EH (cell line): ENCODE measurements at places on chromosomes 1 and 21.

- no peak for DNase-seq
Observed at GRCh38 chr1:76793594-76793993, 73.7 kb upstream of the ST6GALNAC5 start.

DNA sequence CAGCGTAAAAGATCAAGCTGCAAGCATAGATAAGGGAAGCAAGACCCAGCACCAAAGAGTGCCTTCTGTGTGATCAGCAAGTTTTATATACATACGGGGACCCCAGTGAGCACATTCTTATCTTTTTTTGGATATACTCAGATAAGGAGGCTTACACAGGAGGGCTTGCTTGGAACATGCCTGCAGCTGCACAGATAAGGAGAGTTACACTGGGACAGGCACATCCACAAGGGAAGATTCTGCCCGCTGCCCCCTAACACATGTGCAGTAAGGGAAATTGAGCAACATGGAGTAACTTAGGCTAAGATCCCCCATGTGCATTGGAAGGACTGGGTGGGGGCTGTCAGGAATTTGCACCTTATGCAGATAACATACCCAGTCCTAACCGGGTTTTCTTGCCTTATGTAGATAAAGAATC lies 1334.8 kb downstream of the MRPL39 start:
- DNase-seq = no peak

- DNase-seq = no peak
Observed at GRCh38 chr1:178118524-178118923, 24.6 kb downstream of the RASAL2 start.

DNA sequence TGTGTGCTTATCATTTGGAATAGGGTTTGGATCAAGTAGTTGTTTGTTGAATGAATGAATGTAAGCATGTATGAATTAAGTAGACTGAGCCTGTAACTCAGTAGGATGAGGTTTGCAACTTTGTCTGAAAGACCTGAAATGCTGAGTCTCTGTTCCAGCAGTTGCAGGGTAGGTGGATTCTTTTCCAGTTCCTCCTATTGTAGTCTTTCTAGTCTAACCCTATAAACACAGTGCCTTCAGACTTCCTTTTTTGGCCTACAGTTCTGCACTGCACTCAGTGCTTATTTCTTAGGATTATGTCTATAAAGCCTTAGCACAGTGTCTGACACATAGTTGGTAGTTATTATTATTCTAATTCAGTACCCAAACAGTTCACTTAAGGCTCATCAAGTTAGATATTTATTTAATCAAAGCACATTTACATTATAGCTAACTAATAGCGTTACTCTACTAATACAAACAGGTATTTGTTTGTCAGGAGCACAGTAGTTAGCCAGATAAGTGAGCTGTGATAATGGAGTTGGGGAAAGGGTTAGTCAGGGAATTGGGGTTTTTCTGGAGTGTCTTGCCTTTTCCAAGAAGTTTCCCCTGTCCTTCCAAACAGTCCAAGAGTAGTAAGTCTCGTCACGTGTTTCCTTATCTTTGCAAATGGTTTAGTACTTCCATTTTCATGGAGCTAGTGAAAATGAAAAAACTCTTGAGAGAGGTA lies 45.0 kb downstream of the ABCD3 start:
- no peak for DNase-seq

DNA sequence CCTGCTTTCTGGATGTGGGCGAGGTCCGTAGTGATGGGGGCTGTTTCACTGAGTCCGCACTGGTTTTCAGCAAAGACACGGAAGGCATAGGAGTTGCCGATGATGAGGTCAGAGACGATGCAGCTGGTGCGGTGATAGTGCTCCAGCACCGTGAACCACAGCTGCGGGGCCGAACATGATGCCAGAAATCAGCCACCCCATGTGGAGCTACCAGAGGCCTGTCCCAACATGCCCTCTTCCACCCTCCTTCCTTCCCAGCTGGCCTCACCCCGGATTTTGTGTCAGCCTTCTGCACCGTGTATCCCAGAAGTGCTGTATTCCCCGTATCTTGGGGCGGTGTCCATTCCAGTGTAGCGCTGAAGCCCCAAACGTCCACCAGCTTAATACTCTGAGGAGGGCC lies 10.0 kb downstream of the MYBPHL start:
- no peak for DNase-seq

GRCh38 chr1:9439074-9439761 lies 100.0 kb upstream of the SLC25A33 start:
- DNase-seq = no peak

GRCh38 chr21:46295996-46296752 lies 10.0 kb downstream of the YBEY start:
- DNase-seq = peak; percentile 87

- DNase-seq = peak; percentile 98
Observed at GRCh38 chr1:234970731-234971476, 157.7 kb downstream of the TOMM20 start.

- no peak for DNase-seq
Observed at GRCh38 chr1:40309374-40310128, 7.5 kb downstream of the COL9A2 start.

DNA sequence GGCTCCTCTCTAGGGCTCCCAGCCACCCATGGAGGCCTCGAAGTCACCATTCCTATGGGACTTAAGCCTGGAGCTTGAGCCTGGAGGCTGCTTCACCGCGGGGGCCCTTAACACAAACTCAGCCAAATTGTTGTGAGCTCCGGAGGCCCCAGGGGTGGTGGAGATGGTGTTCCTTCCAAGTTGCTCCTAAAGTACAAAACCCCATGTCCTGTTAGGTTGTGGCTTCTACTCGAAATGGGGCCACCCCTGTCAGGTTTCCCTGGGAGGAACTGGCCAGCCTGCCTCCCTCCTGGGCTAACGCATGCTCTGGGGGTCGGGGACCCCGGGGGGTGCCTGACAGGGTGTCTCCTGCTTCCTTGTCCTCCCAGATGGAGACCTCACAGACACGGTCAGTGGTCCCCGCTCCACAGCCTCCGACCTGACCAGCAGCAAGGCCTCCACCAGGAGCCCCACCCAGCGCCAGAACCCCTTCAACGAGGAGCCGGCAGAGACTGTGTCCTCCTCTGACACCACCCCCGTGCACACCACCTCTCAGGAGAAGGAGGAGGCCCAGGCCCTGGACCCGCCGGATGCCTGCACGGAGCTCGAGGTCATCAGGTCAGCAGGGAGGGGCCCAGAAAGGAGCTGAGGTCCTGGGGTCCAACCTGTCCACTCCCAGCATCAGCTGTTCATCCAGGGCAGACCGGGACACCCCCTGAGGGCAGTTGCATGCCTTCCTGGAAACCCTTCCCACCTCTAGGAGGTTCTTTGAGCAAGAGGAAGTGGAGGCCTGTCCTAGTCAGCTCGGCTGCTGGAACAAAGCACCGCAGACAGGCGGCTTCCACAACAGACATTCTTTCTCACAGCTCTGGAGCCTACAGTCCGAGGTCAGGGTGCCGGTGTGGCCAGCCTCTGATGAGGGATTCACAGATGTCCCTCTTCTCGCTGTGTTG lies 10.8 kb upstream of the SLC25A34 start:
- DNase-seq = no peak

GRCh38 chr1:22908880-22909426 lies 63.7 kb downstream of the LACTBL1 start:
- no peak for DNase-seq

DNA sequence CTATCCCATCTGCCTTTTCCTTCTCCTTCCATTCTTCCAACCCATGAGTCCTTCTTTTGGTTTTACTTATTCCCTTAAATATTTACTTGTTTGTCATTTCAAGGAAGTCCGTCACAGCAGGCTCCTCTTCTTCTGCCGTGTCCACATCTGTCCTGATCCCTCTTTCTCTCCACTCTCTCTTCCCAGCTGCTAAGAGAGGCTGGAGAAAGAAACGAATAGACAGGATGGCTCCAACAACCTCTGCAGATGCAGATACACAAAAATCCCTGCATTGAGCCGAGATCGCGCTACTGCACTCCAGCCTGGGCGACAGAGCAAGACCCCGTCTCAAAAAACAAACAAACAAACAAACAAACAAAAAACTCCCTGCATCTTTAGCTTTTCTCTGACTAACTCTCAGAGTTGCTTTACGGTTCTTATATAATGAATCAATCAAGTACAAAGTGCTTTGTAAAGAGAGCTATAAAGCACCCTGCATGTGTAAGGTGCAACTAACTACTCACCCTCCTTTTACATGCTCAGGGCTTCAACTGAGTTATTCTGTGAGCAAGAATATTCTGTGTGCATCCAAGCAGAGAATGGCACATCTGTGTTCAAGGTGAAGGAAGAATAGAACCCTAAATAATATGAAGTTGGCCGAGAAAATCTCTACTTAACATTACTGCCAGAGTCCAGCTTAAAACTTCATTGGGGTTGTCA lies 3.8 kb upstream of the SAMD13 start:
- DNase-seq = no peak

- peak; percentile 60 for DNase-seq
Observed at GRCh38 chr1:93148001-93148400, 32.2 kb downstream of the TMED5 start.

- DNase-seq = no peak
Observed at GRCh38 chr1:13737398-13737797, 37.4 kb downstream of the PRDM2 start.

DNA sequence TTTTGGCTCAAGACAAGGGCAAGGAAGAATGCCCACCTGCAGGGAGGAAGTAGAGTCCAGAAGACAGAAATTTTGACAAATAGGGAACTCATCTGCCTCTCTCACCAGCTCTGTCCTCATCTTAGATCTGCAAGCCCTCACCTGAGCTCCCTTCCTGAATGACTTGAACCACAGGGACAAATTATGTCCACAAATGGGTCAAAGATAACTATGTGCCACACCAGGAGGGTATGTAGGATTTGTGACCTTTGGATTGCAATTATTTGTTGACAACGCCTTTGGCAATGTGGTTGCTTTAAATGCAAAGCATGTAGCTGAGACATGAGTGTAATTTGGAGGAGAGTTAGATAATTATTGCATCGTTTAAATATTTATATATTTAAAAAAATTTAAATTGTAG lies 79.5 kb downstream of the GRIK1 start:
- DNase-seq = no peak

DNA sequence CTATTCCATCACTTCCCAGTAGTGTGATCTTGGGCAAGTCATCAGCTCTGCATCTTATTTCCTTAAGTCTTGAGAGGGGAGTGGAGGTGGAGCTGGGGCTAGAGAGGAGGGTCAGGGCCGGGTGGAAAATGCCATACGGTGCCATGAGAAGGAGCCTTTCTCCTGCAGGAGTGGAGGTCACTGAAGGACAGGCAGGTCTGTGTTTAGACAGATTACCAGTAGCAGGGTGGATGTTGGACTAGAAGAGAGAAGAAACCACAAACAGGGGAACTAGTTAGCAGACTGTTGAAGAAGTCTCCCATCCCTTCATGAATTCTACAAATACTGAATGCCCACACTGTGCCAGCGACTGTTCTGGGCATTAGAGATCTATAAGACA lies 13.9 kb upstream of the CPT2 start:
- DNase-seq = no peak

DNA sequence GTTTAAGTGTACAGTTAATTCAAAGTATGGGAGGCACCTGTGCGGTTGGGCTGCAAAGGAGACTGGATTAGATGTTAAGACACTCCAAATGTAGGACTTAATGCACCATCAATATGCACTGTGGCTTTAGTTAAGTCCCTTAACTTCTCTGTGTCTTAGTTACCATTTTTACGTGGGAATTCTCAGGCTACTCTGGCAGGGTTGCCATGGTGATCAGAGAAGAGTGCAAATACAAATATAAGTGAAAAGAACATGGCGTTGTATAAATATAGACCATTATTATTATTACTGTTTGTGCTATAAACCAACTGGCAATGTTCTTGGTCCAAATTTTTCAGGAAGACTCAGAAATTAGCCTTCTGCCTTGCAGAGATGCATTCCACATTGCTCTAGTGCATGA lies 595.6 kb downstream of the NPHP4 start:
- no peak for DNase-seq

DNA sequence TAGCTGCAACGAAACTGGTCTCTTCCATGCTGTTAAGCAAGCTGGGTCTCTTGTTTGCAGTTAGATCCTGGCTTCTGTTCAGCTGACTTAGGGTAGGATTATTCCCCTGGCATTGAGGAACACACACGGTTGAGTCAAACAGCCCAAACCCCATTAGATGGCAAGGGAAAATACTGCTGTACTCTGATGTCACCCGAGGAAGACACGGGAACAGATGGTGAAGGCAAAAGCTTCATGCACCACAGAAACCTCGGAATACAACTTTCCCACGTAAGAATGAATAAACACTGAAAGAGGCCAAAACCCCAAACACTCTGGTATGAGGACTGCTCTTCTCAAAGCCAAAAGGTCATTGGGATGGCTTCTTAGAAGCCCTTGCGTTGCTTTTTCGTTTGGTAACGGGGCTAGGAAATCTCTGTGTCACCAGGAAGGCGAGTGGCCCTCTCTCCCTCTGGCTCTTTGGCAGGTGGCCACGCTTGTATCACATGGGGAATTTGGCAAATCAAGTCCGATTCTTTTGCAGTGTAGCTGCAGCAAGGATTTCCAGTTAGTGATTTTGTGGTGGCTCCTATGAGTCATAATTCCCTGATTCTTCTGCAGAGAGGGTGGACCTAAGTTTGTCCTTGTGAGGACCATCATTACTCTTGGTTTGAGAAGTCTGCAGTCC lies 16.7 kb upstream of the LYST start:
- DNase-seq = peak; percentile 100

GRCh38 chr1:44507490-44508396 lies 102.7 kb downstream of the RNF220 start:
- DNase-seq = no peak

DNA sequence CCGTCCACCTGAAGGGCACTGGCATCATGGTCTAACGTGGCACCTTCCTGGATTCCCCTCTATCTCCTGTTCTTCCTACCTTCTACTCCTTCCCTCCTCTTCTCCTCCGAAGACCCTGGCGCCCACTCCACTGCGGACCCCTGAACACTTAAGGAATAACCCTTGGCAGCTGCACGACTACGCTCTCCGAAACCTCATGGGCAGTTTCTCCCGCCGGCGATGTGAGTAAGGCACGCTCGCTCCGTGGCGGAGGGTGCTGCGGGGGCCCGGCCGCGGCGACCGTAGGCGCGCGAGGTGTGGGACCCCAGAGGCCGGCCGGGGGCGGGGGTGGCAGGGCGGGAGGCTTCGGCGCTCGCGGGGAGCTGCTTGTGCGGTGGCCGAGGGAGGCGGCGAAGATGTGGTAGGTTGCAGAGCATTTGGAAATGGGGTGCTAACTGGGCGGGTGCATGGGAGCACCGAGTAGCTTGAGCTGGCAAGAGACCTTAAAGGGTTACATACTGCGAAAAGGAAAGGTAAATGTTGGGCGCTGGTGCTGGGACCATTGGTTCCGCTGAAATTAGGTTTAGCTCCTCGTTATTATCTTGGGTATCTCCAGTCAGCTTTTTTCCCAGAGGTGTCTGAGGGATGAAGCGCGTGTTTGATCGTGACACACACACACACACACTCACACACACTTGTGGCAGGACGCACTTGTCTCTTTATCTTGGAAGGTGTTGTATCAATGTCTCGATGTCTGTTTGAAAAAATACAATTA lies 876 bp downstream of the LRRC7 start:
- no peak for DNase-seq
